ENCODE measurements at places on chromosomes 13 and 19.
A peak's percentile ranks its signal among the peaks of the same experiment; 100 is the strongest.

DNA sequence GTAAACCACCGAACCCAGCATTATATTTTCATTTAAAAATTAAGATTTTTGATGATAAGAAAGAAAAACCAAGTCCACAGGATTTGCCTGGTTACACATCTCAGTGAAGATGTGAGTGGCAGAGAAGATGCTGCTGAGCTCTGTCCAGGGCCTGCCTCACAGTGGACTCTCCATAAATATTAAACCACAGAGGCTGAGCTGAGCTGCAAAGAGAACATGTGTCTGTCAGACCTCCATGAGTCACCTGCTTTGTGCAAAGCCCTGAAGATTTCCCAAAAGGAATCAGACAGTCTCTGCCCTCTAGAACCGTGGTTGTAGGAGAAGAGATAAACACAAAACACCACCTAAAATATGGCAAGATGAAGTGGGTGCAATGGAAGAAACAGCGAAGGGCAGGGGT lies 127.2 kb upstream of the TSC22D1 start:
- peak; percentile 70 for DNase-seq

DNA sequence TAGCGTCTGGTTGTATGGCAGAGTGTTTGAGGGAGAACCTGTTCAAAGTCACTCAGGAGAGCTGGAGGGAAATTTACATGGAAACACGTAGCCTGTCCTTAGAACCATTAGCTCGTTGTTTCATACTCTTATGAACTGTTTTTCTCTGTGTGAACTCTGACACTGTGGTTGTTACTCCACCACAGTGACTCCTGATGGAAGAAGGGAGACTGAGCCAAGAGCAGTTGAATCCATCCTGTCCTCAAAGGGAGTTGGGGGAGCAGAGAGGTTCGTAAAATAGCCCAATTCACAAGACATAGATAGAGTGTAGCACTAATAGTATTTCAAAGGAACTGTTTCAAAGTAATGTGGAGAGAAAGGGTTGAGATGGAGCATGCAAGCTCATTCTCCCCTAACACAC lies 964.8 kb downstream of the PCDH9 start:
- no peak for DNase-seq

- peak; percentile 59 for DNase-seq
Measured at GRCh38 chr19:17209126-17210036, 5.8 kb upstream of the USE1 start.

- peak; percentile 72 for DNase-seq
Measured at GRCh38 chr13:20969182-20969581, 66.6 kb upstream of the XPO4 start.

GRCh38 chr13:92463134-92463533 lies 763.5 kb upstream of the GPC6 start:
- no peak for DNase-seq

GRCh38 chr19:55459950-55460657 lies 1.3 kb downstream of the ISOC2 start:
- DNase-seq = no peak

DNA sequence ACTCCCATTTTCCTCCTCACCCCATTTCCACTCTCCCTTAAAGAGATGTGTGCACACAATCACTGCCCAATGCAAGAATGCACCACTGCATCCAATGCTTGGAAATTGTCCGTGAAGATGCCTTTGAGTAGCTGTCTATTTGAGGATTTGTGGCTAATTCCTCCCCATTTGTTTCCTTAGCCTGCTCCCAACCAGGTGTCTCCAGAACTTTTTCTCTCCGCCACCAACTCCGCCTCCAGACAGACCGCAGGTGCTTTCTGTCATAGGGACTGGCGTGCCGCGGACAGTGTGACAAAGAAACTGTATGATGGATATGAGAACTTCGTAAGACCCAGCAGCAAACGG lies 461 bp upstream of the TM9SF2 start:
- DNase-seq = peak; percentile 7

DNA sequence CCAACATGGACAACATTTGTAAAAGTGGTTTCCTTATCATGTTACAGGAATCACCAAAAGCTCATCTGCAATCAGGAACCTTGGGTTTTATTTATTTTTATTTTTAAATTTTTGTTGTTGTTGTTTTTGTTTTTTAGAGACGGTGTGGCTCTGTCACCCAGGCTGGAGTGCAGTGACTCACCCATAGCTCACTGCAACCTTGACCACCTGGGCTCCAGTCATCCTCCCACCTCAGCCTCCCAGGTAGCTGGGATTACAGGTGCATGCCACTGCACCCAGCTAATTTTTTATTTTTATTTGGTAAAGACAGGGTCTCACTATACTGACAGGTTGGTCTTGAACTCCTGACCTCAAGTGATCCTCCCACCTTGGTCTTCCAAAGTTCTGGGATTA lies 13.6 kb upstream of the SERP2 start:
- DNase-seq = no peak

DNA sequence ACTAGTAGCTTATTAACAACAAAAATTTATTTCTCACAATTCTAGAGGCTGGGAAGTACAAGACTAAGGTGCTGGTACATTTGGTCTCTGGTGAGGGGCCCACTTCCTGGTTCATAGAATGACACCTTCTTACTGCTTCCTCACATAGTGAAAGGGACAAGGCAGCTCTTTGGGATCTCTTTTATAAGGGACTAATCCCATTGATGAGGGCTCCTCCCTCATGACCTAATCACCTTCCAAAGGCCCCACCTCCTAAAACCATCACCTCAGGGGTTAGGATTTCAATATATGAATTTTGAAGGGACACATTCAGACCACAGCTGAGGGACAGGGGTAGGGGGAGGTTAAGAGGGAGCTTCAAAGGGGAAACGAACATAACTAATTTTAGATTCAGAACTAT lies 20.3 kb downstream of the SPART start:
- DNase-seq = no peak

GRCh38 chr19:38034492-38034860 lies 127.5 kb downstream of the SIPA1L3 start:
- DNase-seq = peak; percentile 83
